GM20000 (cell line): ENCODE measurements at places on chromosomes 2 and 18.
A peak's percentile ranks its signal among the peaks of the same experiment; 100 is the strongest.

- DNase-seq = no peak
Measured at GRCh38 chr2:224023188-224023587, 15.9 kb downstream of the SERPINE2 start.

DNA sequence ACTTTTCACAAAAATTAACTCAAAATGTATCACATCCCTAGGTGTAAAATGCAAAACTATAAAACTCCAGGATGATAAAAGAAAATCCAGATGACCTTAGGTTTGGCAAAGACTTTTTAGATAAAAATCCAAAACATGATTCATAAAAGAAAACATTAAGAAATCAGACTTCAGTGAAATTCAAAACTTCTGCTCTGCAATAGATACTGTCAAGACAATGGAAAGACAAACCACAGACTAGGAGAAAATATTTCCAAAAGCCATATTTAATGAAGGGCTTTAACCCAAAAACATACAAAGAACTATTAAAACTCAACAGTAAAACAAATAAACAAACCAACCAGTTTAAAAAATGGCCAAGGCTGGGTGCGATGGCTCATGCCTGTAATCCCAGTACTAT lies 173.6 kb upstream of the SPOPL start:
- no peak for DNase-seq

- no peak for DNase-seq
Measured at GRCh38 chr2:171541202-171541887, 19.1 kb downstream of the CYBRD1 start.

- no peak for DNase-seq
Measured at GRCh38 chr2:229348128-229348527, 77.0 kb upstream of the PID1 start.

GRCh38 chr2:135820003-135820618 lies 16.9 kb downstream of the LCT start:
- peak; percentile 67 for DNase-seq

DNA sequence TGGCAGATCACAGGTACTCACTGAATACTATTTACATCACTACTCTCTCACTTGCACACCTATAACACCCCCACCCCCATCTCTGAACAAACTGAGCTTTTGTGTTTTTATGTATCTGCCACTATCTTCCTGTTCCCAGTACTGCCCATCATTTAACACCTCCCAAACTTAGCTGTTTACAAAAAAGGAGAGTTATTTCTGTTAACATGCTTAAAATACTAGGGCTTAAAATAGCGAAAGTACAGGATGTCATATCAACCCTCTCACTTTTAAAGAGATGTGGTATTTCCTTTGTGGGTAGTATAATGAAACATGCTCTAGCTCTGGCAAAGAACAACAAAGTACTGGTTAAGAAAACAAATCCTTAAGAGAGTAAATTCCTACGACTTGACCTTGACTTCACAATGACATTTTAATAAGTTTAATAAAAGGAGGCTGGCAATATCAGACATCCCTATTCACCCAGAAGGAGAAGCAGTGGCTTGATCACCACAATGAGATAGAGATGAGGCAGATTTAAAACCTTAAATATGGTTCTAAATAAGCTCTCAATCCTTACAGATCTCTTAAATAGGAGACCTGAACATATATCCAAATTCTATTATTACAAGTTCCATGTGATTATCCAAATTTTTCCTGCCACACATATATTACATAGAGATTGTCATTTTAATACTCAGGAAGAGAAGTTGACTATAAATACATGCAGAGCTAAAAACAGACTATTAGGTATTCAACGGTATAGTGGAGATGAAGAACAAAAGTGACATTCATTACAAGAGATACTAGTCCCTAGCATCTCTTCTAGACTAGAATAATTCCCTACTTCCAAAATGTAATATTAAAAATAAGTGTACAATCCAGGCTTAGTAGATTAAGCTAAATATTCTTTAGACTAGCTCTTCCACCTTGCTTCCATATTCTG lies 36.9 kb downstream of the TRAK2 start:
- peak; percentile 31 for DNase-seq

GRCh38 chr2:8306530-8307351 lies 375.1 kb upstream of the ID2 start:
- DNase-seq = no peak

GRCh38 chr2:98419977-98420725 lies 24.5 kb upstream of the INPP4A start:
- no peak for DNase-seq

- peak; percentile 67 for DNase-seq
Measured at GRCh38 chr2:101419096-101419663, 31.9 kb upstream of the CREG2 start.

GRCh38 chr2:173452416-173452815 lies 97.7 kb downstream of the CDCA7 start:
- DNase-seq = no peak

GRCh38 chr18:76414936-76415621 lies 80.0 kb downstream of the ZNF516 start:
- DNase-seq = no peak

DNA sequence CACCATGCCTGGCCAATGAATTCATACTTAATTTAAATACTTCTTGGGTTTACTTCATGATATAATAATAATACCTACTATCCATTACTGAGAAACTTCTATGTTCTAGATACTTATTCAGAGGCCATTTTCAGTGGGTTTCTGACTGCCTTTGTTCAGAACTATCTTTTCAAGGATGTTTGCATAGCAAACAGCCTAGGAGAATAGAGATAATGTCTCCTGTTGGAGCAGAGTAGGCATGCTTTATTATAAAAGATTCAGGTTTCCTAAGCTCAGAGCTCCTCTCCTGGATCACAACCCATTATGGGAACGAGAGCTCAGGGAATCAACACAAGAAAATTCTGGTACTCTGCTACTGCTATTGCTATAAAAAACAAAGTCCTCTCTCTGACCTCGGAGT lies 11.1 kb downstream of the FASTKD1 start:
- DNase-seq = no peak

DNA sequence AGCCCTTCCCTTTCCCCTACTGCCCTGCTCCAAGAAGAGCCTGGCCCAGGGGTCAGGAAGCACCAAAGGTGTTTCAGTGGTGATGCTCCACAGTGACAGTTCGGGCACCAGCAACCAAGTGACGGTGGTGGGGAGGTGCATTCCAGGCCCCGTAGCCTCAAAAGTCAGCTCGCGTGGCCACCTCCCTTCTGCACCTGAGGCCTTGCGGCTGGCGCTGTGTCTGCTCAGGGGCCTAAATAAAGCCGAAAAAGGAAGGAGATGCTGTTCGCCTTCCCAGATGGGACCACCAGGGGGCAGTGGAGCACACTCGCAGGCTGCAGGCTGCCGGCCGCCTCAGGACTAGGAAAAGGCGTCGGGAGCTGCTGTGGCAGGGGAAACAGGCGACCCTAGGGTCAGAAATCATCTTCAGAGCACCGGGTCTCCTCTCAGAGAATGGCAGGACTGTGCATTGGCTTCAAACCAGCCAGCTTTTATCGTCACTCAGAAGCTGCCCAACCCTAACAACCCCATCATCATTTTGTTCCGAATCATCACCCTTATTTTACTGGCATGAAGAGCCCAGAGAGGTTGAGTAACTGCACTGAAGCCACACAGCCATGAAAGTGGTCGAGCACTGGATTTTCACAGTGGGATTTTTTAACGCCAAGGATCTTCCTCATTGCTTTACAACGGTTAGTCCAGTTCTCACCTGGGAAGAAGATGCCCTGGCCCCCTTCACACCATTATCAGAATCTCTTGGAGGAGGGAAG lies 213.0 kb upstream of the CELF4 start:
- DNase-seq = peak; percentile 65

- peak; percentile 62 for DNase-seq
Measured at GRCh38 chr2:130823886-130824491, 12.7 kb upstream of the ARHGEF4 start.

GRCh38 chr2:204154863-204155262 lies 218.3 kb downstream of the ICOS start:
- DNase-seq = no peak

- DNase-seq = peak; percentile 19
Measured at GRCh38 chr2:201191132-201191875, 8.4 kb downstream of the CASP10 start.

DNA sequence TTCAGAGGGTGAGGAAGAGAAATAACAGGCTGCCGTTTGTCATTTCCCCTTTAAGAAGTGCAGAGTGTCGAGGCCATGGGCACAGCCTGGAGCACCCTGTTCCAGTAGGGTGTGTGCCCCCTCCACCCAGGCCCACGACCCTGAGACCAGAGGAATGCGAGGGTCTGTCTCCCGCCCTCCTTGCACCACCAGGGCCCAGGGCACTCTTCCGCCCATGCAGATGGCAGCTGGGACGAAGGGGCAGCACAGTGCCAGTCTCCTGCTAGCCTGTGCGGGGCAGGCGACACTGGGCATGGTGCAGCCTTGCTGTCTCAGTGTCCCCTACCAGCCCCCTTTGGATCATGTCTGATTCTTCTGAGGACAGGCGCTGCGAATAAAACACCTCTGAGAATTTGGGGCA lies 15.8 kb upstream of the PDIA6 start:
- no peak for DNase-seq

DNA sequence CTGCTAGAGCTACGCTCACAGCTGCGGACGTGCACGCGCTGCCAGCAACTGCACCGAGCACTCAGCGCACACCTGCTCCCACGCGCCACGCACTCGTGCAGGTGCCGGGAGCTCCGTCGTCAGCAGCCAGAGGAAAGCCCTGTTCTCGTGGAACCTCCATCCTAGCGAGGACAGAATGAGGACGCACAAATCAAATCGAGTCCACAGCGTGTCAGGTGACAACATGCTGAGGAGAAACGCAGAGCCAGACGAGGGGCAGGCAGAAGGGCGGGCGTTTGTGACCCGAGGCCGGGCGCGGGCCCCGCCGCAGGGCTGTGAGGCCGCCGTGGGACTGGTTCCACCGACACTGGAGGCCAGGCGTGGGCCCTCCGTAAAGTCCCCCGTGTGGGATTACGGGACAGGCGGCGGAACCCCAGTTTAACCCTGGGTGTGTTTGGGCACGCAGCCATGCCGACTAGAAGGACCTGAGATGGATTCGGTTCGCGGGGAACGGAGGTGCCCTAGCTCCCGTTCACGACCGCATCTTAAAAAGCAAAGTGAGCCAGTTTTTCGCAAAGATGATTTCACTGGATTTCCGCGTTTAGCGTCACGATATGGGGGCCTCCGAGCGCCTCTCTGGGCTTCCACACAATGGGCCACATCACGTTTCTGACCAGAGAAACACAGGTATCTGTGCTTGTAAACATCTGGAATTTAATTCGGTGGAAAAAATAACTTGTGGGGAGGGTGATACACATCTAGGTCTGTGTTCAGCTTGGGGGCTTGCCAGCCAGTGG lies 26.9 kb upstream of the ALKAL2 start:
- DNase-seq = no peak

DNA sequence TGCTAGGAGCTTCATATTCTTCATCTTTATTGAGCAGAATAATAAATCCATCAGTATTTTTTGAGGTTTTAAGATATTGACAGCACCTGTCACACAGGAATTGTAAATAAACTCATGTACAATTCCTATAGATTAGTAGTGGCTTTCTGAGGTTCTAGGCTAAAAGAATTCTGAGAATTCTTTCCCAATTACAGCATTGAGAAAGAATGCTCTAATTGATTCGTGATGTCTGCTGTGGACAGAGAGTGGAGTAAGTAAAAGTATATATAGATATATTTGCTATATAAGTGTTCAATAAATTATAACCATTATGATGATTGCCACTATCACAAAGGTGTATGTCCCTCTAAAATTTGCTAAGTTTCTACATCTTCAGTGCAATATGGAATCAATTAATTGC lies 186.5 kb upstream of the NRP2 start:
- no peak for DNase-seq

DNA sequence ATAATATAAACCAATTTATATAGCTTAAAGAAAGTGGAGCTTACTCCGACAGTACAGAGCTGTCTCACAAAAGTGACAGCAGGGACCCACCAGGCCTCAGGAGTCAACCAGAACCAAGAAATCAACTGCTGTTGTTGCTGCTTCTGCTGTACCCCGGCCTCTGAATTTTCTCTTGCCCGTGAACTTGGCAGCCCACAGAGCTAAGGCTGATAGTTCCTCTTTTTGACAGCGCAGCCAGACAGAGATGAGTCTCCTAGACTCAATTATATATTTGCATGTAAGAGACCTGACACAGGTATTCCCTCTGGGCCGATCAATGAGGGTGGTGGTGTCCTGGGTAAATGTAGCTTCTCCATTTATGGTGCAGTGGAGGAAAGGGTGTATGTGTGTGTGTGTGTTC lies 109.4 kb downstream of the KCTD1 start:
- peak; percentile 44 for DNase-seq

GRCh38 chr2:15844211-15844801 lies 96.0 kb upstream of the MYCN start:
- DNase-seq = no peak

GRCh38 chr2:65778137-65778536 lies 345.7 kb upstream of the SPRED2 start:
- DNase-seq = no peak

- peak; percentile 36 for DNase-seq
Measured at GRCh38 chr2:112636605-112637288, 9.0 kb upstream of the SLC20A1 start.

DNA sequence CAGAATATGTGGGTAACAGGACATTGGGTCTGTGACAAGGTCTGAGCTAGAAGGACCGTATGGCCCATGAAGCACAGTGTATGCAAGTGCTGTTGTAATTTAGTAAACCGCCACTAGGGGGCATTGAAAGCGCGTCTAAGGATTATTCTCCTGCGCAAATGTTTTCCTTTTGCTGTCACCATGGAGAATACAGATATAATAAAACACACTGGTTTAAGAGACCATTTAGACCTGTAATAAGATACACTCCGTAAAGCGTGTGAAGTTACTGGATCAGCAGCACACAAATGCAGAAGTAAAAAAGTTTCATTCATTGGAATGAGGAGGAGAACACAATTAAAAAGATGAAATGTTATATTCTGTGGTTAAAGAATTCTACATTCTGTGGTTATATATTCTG lies 272.4 kb downstream of the AGAP1 start:
- DNase-seq = peak; percentile 84

GRCh38 chr2:105712981-105713596 lies 31.6 kb upstream of the NCK2 start:
- no peak for DNase-seq

DNA sequence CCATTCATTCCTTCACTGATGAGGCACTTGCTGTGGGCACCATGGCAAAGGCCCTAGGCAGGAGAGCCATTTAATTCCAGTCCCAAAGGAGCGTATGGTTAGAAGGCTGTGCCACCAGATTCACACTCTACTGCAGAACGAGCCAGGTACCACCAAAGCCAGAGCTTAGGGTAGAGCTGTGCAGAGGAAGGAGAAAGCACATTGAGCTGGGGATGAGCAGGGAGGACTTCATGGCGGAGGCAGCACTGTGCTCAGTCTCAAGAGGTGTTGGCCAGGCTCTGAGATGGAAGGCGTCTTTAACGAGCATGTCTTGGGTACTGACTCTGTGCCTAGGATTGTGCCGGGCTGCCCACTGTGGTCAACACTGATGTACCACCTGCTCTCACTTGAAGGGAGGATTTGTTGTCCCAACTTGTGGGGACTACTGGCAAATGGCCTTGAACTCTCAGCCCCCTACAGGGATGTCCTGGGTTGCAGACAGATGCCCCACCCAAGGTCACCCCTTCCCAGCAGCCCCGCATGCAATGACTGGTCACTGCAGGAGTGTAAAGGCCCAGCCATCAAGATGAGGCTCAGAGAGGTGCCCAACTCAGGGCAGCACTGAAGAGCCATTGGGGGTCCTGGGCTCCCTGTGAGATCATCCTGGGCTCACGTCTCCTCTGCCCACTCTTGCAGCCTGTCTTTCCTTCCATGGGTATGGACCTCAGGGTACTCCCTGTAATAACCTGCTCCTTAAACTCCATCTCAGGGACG lies 251.4 kb downstream of the GLI2 start:
- DNase-seq = no peak

- DNase-seq = no peak
Measured at GRCh38 chr18:49174478-49174877, 223.7 kb upstream of the SMAD7 start.
